ENCODE measurements at places on chromosomes 5 and 9. TPM values are rescaled to one million over a fixed set of nuclear protein-coding genes. Genes with fewer than 3 reads are reported as not detected.

GRCh38 chr5:151570058-151570457 is 21.1 kb downstream of the FAT2 start:
- DNase-seq: no peak

- no peak for DNase-seq
Measured at GRCh38 chr5:43192558-43193180, 644 bp downstream of the NIM1K start.

DNA sequence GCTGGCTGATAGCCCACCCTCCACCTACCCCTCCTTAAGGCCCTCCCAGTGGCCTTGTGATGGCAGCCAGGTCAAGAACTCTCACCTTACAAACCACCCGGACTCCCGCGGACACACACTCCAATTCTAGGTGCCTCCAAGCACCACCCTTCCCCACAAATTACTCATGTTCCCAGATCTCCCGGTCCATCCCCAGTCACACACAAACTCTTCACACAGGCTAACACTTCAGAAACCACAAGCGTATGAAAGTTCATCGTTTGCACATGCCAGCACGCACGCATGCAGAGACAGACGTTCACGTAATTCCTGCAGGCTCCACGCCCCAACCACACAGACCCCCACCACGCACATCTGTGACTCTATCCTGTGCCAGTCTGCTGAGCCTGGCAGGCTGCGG is 18.0 kb downstream of the NR5A1 start:
- no peak for DNase-seq

The C5orf52 gene
- polyA plus RNA-seq: not detected

DNA sequence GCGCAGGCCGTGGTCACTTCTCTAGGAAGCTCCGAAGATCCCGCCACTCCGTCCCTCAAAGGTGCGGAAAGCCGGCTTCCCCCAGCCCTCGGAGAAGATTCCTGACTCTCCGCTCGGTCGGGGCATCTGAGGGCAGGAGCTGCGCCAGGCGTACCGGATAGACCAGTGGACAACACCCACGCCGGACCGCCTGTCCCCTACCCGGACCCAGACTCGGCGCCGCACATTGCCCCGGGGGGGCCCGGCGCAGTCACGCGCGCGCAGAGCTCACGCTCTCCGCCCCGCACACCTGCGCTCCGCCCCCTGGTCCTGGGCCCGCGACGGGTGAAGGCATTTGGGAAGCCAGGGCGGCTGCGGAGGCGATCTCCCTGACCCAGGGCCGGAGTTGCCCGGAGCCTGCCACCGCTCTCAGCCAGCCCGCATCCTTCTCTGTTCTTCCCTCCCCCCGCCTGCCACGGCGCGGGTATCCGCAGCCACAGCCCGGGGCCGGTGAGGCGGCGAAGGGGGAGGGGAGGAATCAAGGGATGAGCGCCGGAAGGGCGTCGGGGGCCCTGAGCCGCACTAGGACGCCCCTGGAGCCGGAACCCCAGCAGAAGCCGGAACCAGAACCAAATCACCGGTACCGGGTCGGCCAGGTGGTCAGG is 448 bp downstream of the RELL2 start:
- DNase-seq: no peak

DNA sequence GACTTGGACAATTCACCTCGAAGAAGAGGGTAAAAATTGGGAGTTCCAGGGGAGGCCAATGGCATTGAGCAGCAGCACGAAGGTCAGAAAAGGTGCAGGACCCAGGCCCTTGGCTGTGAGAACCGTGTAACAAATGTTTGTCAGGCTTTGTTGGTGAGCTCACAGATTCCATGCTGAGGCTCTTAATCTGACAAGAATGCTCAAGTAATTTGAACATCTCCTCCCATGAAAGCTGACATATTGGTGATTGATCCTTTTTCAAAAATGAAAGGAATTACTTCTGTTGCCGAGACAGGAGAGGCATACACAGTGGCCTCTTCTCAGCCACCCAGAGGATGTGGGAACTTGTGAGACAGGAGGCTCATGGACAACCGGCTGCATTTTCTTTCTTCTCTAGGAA is 11.6 kb downstream of the RAI14 start:
- DNase-seq: no peak

GRCh38 chr9:123360161-123361085 is 4.4 kb downstream of the CRB2 start:
- no peak for DNase-seq

The PROP1 gene
- polyA plus RNA-seq: not detected

The SLC34A1 gene
- polyA plus RNA-seq: 200 TPM

The SPATA31C2 gene
- 0.52 TPM for polyA plus RNA-seq

- no peak for DNase-seq
Measured at GRCh38 chr5:11398728-11399127, 505.5 kb downstream of the CTNND2 start.

Data from left kidney (tissue), 8 donors.